ENCODE measurements at places on chromosomes 4 and X. TPM values are rescaled to one million over a fixed set of nuclear protein-coding genes. Genes with fewer than 3 reads are reported as not detected.

Gene NKX3-2
- 0.32 TPM for total RNA-seq

GRCh38 chr4:38860788-38861424 lies 4.3 kb upstream of the TLR6 start:
- peak; percentile 69 for DNase-seq
- no peak overlapping the region for H3K4me3 ChIP-seq
- H3K27me3 ChIP-seq: no peaks in the 10 kb centered on the region
- H3K4me1 ChIP-seq: no peaks in the 10 kb centered on the region
- H3K36me3 ChIP-seq: no peaks in the 10 kb centered on the region
- no peak overlapping the region for H3K27ac ChIP-seq

DNA sequence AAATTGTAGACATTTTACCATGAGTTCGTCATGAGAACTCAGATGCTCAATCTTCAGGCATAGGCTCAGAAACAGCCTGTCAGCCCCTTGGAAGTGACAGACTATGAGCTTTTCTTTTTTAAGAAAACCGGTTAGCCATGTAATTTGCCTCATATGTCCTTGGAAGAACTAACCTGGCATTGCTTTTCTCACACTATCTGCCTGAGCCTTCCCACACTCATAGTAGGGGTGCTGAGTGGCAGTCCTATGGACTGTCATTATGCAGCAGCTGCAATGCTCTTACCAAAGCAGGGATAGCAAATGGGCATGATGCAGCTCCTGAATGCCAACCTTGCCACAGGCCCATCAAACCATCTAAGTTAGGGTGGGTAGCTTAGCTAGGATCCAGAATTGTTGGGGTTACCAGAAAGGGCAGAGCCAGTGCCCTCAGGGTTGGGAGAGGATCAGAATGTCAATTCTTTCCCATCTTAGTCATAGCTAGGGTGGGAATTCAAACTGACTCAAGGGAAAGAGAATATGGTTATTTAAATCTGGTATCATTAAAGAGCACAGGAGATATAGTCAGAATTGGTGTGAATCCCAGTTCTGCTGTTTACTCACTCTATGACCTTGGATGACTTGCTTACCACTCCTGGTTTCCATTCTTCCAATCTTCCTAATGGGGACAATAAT lies 230.6 kb upstream of the CPEB2 start:
- no peak overlapping the region for H3K4me3 ChIP-seq
- H3K27ac ChIP-seq: no peak overlapping the region
- no peaks in the 10 kb centered on the region for H3K36me3 ChIP-seq

Gene LSM6
- total RNA-seq: 53.6 TPM

DNA sequence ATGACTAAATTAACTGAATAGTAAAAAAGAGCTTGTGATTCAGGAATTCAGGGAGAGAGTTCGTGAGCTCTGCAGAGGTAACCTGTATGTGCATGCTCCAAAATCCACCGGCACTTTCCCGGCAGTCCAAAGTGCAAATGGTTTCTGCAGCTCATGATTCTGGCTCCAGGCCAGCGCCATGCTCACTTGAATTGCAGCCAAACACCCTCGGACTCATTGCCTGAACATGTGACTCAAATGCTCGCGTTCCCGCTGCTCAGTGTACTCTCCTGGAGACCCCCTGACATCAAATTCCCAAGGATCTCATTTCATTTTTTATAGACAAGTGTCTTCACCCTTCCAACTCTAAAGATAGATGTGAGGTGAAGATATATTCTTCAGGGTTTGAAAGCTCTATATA lies 44.1 kb upstream of the SH3RF1 start:
- no peaks in the 10 kb centered on the region for H3K27me3 ChIP-seq
- peak; percentile 87 for DNase-seq
- peaks cover 15% of the 10 kb centered on the region for H3K4me1 ChIP-seq

Gene ODAM
- 1.2 TPM for total RNA-seq

All from hepatocyte (in vitro differentiated cells).